ENCODE measurements at places on chromosomes 1 and 21.

GRCh38 chr1:16048573-16049189 lies 5.1 kb downstream of the CLCNKB start:
- DNase-seq, result peak; percentile 28

DNA sequence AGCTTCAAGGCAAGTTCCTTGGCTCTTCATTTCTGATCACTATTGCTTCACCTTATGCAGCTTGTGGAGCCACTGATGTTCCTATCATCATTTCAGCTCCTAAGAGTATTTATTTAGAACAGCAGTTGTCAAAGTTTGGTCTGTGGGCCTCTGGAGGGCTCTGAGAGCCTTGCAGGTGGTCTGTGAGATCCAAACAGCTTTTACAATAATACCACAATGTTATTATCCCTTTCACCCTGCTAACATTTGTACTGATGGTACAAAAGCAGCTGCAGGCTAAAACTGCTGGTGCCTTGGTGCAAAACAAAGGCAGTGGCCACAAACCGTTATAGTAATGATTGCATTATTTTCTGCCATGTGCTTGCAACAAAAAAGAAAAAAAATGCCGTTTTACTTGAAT lies 33.8 kb downstream of the PATJ start:
- no peak for DNase-seq

DNA sequence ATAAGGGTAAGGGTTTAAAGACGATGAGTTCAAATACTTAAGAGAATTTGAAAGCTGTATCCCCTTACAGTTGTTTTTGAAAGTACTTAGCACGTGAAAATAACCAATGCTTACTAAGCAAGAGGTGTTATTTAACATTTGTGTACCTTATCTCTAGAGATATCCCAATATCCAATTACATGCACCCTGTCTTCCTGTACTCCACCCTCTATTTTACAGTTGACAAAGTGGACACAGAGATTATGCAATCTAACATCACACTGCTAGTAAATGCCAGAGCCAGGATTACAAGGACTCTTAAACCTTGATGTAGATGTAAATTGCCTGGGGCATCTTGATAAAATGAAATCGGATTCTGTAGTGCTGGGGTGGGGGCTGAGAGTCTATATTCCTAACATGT lies 72.0 kb downstream of the GDAP2 start:
- no peak for DNase-seq

DNA sequence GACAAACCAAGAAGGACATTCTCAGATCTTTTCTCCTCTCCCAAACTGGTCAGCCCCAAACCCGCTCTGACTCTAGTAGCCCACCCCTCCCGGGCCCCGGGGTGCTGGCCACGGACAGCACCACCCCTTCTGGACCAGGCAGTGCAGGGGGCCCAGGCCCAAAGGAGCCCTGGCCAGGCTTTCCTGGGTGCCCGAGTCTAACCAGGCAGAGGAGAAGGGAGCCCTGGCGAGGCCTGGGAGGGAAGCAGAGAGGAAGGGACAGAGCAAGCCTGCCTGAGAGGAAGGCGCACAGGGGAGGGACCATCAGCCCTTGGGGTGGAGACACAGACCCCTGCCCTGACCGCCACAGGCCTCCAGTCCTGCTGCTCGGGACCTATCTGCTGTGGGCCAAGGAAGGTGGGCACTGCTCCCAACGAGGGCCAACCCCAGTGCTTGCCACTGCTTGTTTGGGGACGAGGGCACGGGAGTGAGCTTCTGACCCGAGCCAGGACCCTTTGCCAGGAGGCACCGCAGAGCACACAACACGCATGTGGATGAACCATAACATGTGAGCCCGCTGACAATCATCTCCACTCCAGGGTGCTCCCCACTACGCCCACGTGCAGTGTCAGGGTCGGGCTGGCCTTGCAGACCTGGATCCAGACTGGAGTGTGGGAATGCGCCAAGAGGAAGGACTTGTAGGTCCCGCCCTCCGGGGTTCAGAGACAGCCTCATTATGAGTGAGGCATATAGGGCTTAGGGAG lies 57.6 kb downstream of the KCNAB2 start:
- DNase-seq, result no peak

GRCh38 chr1:201224666-201225370 lies 34.2 kb downstream of the IGFN1 start:
- DNase-seq, result no peak

- DNase-seq, result no peak
These were observed 67.0 kb downstream of the CAMSAP2 start for GRCh38 chr1:200805719-200806118.

- DNase-seq, result no peak
These were observed 142.9 kb downstream of the GLUL start for GRCh38 chr1:182248721-182249120.

DNA sequence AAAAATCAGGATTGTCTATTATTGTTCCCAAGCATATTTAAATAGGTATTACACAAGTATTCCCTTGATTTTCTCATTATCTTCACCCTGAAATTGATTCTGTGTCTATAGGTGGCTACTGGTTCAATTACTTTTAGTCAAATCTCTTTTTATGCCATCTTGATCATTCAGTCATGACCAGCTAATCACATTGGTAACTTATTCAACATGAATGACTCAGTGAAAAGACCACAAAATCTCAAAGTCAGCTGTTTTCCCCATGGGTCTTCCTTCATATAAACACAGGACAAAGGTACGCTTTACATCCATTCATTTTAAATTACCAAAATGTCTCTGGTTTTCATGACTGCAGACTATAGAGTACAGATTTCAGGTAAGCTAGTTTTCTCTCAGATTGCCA lies 23.7 kb upstream of the NRIP1 start:
- no peak for DNase-seq

- peak; percentile 79 for DNase-seq
These were observed 11.5 kb downstream of the ADAMTSL4 start for GRCh38 chr1:150560576-150561253.

- no peak for DNase-seq
These were observed 220.1 kb downstream of the SDCCAG8 start for GRCh38 chr1:243475966-243476365.

DNA sequence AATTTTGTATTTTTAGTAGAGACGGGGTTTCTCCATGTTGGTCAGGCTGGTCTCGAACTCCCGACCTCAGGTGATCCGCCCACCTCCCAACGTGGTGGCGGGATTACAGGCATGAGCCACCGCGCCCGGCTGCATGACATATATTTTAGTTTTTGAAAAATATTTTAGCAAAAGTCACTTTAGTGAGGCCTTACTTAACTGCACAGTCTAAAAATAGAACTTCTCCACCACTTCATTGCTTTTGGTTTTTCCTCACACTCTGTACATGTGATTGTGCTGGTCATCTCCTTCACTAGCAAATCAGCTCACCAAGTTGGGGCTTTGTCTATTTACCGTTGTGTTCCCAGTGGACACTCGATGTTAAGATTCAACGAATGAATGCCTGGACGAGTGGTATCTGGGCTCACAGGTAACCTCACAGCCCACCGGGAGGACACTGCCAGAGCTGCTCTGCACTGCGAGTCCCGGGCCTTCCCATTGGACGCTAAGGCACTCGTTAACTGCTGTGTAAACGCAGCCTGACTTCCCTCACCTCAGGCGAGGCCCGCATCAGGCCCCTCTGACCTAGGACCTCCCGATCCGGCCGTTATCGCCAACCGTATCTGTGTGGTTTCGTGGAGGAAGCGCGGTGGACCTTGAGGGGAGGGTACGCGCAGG lies 14.0 kb upstream of the ZNF692 start:
- DNase-seq, result peak; percentile 53

- DNase-seq, result no peak
These were observed at the start of gene HES2 for GRCh38 chr1:6419804-6420453. TSS of gene HES2 (minus strand) at chr1:6419919. CDS start at chr1:6419820, 99 bp downstream.

DNA sequence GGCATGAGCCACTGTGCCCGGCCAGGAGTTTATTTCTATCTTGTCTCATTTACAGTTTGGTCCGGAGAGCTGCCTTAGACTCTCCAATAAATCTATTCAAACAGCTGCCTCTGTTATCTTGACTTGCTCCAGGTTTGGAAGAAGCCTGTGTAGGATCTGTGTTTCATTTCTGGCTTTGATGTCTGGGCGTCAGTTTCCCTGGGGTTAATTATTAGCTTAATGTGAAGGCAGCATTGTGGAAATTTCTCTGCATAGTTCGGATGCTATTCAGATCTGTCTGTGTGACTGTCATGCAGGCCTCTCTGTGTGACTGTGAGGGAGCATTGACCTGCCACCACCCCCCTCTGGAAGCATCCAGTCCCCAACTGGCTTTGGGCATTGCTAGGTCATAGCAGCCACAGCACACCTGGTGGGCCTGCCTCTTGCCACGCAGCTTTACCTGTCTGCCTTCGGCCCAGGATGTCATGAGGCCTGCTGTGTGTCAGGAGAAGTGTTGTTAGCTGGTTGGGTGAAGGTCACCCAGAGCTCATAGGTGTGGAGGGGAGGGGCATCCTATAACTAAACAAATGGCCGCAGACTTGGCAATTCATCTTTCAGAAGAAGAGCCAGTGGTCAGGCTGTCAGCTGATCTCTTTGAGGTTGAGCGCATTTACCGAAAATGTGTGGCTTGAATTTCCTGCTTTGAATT lies 9.8 kb downstream of the IFNGR2 start:
- no peak for DNase-seq

DNA sequence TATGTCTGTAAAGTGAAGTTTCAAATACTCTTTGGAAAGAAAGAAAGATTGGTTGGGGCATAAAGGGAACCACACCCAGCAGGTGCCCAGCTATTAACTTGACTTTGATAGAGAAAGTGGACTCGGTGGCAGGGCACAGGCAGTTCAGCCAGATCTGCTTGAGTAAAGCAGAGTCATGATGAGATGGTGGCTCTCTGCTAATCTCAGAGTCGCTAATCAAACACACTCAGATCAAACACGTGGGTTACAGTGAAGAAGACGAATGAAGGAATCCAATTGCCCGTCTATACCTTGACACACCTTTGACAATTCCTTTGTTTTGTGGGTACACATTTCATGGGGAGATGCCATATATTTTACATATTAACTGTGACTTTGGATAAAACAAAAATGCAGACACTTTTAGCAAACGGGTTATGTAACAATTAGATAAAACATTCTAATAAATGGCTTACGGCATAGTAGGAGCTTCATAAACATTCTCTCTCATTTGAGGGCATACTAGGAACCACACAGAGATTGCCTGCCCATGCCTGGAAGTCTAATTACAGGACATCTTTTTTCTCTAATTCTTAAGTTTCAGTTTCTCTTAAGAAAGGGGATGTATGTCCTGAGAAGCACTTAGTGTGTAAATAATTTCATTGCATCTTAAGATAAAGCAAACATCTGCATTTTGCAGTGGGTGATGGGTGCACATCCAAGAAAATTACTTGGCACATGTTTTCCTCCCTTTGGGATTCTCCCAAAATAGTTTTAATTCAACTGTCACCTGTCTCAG lies 7.2 kb downstream of the CBR1 start:
- DNase-seq, result no peak

Data from activated T-cell treated with anti-CD3 and anti-CD28 coated beads for 24 hours (primary cell).